Stimulated activated effector memory CD8-positive, alpha-beta T cell treated with anti-CD3 and anti-CD28 coated beads, Interleukin-12 subunit alpha, Interleukin-12 subunit beta, amount 100 ng/mL, for 72 hours (primary cell): ENCODE measurements at places on chromosomes 5 and 9.

DNA sequence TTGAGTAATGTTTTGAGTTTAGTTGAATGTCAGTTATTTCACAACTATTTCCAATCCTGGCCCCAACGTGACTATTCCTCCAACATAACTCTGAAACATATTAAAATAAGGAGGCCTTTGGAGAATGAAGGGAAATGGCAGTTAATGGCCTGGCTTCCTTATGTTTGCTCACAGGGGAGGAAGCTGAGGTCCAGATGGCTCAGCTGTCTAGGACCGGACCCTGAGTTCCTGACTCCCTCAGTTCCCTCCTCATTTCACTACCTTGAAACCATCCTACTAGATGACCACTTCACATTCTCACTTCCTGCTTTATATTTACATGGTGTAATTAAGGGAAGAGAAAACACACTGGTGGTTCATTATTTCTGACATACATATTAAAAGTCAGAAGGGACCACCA, 6.6 kb downstream of the OTULINL start:
- DNase-seq: no peak

DNA sequence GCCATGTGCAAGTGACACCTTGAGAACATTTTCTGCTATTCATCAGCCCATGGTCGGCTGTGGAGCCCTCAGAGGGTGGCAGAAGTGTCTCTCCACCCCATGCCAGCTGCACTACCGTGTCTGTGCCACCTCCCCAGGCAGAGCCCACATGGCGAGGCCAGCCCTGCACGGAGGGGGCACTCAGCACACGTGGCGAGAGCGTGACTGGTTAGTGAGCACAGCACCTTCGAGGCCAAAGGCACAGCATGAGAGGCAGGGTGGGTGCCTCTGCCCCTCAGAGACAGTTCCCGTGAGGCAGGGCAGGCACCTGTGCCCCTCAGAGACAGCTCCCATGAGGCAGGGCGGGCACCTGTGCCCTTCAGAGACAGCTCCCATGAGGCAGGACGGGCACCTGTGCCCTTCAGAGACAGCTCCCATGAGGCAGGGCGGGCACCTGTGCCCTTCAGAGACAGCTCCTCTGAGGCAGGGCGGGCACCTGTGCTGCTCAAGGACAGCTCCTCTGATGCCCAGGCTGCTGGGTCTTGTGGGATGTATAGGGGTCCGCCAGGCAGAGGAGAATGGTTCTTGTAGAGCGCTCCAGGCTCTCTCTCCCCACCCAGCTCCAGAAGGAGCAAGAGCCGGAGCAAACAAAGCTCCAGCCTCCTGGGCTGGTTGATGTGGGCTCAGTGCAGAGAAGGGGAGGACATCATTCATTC, 179.8 kb upstream of the PPP1R26 start:
- no peak for DNase-seq

DNA sequence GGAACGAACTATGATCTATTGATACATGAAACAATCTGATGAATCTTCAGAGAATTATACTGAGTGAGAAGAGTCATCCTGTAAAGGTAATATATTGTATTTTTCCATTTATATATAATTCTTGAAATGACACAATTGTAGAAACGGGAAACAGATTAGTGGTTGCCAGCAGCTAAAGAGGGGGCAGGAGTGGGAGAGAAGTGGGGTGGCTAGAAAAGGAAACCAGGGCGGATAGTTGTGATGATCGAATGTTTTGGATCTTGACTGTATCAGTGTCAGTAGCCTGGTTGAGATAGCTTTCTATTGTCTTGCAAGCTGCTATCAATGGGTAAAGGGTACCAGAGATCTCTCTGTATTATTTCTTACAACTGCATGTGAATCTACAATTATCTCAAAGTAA, 17.7 kb upstream of the RAPGEF1 start:
- DNase-seq: no peak

- no peak for DNase-seq
These were observed 17.6 kb upstream of the SETX start for GRCh38 chr9:132372177-132373095.

- no peak for DNase-seq
These were observed 201.7 kb downstream of the SGCD start for GRCh38 chr5:156528673-156529072.

- no peak for DNase-seq
These were observed 154.2 kb upstream of the HMHB1 start for GRCh38 chr5:143657647-143658285.

DNA sequence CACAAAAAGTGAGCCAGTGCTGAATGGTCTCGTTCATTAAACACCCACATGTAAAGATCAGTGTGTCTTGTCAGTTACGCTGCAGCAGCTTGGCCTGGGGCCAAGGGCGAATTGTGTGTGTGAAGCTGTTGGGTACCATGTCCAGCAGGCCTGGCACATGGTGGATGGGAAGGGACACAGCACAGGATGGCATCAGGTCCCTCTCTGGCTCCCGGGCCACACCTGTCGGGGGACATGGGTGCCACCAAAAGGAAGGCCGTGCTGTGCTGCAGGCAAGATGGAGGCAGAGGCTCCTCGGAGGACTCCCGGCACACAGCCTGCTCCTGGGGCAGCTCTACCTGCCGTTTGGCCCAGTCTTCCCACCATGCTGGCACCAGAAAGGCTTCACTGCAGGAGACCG, 32.0 kb downstream of the NKD2 start:
- no peak for DNase-seq

GRCh38 chr5:118952992-118953651, 35.2 kb downstream of the DTWD2 start:
- no peak for DNase-seq

GRCh38 chr9:37036776-37037502, 2.9 kb upstream of the PAX5 start:
- no peak for DNase-seq

DNA sequence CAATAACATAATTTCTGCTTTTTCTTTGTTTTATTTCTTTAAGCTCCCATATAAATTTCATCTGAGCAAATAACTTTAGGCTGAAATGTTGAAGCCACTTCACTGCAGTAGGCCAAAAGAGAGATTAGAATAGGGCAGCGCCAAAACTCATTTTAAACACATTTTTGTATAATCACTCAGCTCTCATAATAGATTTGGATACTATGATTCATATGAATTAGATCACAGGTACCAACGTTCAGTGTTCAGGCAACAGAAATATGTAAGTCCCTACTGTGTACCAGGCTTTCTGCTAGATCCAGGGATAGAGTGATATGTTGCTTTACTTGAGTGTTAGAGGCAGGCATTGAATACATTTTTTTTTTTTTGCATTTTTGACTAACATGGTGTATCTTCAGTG, 370.5 kb downstream of the PTPRD start:
- no peak for DNase-seq

DNA sequence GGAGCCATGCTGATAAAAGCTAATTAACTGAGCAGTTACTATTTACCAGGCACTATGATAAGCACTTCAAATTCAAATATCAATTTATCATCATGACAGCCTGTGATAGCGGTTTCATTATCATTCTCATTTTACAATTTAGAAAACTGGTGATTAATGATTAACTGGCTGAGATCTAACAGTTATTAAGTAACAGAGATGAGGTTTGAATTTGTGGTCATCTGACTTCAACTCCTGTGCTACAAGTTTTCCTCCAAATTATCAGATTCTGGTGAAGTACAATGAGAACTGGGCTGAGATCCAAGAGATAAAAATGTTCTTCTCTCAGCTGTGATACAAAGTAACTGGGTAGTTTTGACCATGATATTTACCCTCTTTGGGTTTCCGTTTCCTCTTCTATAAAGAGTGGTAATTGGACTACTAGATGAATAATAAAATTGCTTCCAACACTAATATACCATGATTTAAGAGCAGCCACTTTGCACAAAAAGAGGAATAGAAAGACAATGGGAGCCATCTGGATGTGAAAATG, 74.5 kb upstream of the CCNG1 start:
- DNase-seq: no peak

GRCh38 chr9:133890583-133890982, 101.5 kb downstream of the VAV2 start:
- no peak for DNase-seq

DNA sequence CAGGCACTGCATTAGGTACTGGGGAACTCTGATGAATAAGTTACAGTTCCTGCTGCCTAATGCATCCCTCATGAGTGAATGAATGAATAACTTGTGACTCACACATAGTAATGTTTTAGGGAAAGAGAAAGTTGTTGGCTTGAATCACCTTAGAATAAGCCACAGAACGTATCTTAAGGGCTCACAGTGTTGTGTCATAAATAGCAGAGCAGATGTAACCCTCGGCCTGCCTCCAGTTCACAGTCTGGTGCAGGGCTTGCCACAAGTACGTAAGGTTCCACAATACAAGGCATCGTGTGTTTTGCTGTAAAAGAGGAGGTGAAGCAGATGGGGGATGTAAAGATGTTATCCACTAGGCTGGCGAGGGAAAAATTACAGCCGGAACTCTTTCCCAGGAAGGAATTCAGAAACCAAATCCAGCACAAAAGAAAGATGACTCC, 218.7 kb downstream of the TRPM3 start:
- DNase-seq: no peak

DNA sequence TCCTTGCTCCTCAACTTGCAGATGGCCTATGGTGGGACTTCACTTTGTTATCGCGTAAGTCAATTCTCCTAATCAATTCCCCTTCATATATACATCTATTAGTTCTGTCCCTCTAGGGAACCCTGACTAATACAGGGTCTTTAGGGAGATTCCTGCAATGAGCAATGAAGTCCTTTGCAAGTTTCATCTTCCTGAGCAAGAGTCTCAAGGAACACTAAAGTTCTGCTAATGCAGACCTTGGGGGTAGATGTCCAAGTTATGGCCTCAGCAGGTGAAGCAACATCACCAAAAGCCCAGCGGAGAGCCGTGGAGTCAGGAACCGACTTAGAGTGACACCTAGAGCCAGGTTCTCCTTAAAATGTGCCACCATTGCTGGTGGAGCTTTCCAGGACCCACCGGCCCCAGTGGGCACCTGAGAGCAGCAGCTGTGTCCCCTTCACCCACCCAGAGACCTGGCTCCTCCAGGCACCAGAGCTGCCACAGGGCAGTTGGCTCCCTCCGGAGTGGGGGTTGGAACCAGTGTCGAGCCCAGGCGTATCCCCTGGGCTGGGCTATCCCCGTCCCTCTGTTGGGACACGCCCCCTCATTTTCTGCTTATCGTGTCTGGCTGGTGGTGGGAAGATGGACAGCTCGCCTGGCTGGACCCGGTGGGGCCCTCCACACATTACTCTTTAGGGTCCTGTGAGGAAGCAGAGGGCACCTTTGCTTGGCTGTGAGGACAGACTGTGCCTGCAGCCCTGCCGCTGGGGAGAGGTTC, 10.9 kb upstream of the FCN1 start:
- DNase-seq: no peak
